Urinary bladder (tissue), 4 donors: ENCODE measurements at places on chromosomes 6 and 20.

DNA sequence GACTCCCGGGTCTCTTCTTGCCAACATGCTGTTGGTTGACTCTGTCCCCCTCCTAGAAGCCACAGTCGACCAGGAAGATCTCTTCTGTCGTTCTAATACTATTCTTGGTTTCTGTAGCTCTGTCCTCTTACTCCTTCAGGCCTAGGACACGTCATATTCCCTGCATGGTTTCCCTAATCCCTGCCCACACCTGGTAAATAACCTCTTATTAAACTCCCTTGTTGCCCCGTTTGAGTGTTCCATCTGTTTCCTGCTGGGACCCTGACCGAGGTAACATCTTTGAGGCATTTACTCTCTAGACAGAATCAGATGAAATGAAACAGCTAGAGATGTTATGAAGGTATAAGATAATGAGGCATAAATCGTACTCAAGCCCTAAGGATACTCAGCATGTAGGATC lies 68.1 kb downstream of the PLCB4 start:
- DNase-seq, result no peak

- DNase-seq, result no peak
These were observed 222.2 kb upstream of the MAP3K7 start for GRCh38 chr6:90809035-90809434.

- no peak for DNase-seq
These were observed 22.1 kb downstream of the MRPL14 start for GRCh38 chr6:44105146-44105545.

GRCh38 chr20:19815553-19815991 lies 57.5 kb downstream of the RIN2 start:
- no peak for DNase-seq

DNA sequence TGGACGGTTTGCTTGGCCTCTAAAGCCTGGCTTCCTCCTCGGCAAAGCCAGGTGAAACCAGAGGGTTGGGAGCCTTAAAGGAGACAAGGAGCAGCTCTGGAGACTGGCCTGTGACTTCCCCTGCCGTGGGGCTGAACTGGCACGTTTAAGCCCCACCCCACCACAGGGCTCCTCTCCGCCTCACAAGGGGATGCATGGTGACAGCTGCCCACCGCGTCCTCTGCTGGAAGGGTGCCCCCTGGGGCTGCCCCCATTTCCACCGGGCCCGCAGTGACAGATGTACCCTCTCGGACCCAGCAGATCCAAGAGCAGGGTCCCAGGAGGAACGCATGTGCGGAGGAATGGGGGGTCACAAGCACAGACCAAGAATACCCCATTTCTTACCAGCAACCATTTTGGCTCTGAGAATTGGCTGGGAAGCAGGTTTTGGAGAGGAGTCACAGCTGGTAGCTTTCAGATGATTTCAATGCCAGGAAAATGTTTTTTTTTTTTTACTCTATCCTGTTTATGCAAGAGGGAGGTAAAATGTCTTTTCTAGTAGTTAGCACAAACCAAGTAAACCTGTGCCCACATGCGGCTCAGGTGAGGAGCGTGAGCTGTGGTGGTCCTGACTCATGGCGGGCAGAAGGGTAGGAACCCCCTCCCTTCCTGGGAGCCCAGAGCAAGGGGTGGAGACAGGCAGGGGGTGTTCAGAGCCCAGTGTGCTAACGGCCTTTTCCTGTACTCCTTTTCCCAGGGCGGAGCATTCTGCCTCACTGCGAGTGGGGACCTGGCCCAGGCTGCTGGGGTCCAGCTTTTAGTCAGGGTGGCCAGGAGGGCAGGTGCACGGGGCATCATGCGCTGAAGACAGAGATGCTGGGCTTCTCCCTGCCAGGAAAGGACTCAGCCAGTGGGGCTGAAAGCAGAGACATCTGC lies 33.0 kb downstream of the FRMD1 start:
- DNase-seq, result no peak

- no peak for DNase-seq
These were observed 344.5 kb upstream of the ZFP64 start for GRCh38 chr20:52536040-52536439.

DNA sequence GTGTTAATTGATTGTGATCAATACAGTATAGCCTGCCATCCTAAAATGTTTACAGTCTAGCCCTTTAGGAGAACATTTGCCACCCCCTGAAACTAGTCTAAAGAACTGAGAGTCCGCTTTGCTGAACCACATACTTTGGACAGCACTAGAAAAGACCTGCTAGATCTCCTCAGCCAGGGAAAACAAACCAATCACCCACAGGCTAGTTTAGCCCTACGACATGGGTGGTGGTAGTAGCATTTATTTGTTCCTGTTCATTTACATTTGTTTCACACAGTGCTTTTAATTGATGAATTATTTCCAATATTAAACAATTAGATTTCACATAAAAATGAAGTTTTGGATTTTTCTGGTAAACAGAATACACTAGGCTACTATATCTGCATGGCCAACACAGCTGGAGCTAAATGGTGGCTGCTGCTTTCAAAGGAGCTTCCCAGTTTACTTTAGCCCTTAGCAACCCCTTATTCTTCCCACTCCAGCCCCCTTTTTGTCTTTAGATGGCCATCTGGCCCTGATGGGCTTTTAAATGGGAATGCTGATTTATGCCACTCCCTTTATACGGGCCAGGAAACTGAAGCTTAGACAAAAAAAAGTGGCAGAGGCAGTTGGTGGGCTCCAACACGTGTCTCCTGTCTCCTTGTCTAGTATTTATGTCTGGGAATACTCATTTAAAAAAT lies 72.4 kb downstream of the ADGRG6 start:
- no peak for DNase-seq

GRCh38 chr6:155013457-155013876 lies 18.4 kb downstream of the TIAM2 start:
- no peak for DNase-seq

DNA sequence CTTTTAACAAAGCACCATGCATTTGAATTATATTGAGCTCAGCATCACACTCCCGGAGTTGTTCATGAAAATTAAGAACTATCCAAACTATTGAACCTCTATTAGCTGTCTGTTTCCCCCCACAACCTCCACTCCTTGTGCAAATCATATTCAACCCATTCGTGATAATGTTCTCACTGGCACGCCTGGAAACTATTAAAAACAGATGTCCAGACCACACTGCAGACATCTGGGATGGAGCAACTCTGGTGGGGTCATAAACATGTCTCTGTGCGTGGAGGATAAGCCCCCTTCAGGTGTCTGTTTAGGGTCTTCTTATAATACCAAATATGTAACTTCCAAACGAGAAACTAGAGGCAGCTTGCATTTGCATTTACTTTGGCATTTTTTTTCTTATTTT lies 193.7 kb downstream of the TFAP2A start:
- DNase-seq, result no peak

GRCh38 chr6:138410972-138411880 lies 7.2 kb downstream of the HEBP2 start:
- DNase-seq, result no peak

- no peak for DNase-seq
These were observed 68.7 kb downstream of the TOX2 start for GRCh38 chr20:43983359-43983758.

- no peak for DNase-seq
These were observed 63.2 kb downstream of the HIVEP2 start for GRCh38 chr6:142881761-142882160.

GRCh38 chr6:49570474-49571079 lies 20.1 kb downstream of the C6orf141 start:
- DNase-seq, result no peak

DNA sequence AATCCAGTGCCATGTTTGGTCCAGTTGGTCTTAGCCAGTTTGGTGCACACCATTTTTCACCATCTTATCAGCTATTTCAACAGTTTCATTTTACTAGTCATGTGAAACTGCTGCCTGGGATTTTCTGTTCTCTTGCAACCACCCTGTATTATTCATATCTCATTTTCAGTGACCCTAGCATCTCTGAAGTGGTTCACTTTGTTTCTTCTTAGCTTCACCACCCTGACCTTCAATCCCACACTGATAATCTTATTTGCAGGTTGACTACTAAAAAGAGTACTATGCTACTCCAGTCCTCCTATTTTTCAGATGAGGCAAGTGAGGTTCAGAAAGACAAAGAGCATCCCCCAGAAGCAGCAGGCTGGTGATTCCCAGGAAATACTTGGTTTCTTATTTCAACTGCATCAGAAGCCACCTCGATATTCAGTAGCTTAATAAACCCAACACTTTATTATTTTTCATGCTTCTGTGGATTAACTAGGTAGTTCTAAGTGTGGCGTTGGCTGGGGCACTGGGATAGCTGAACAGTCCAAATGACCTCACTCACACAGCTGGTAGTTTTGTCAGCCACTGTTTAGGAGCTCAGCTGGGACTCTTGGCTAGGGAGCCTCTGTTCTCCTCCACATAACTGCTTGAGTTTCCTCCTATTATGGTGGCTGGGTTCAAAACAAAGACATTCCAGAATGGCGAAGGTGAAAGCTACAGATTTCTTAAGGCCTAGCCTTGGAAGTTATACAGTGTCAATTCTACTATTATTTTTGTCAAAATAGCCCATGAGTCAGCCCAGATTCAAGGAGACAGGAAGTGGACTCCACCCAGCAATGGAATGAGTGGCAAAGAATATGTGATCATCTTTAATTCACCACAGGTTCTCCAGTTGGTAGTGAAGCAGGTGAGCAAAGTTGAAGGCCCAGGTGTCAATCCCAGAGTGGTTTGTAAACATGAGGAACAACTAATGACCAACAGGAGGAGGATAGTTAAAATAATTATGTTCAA lies 40.6 kb downstream of the BPIFB4 start:
- DNase-seq, result no peak

- no peak for DNase-seq
These were observed 7.1 kb upstream of the MTG2 start for GRCh38 chr20:62175711-62176110.
